Forelimb muscle (tissue), 1 donor: ENCODE measurements at places on chromosomes 5 and 9. TPM values are rescaled to one million over a fixed set of nuclear protein-coding genes. Genes with fewer than 3 reads are reported as not detected.

The PRSS3 gene
- polyA plus RNA-seq, result not detected

DNA sequence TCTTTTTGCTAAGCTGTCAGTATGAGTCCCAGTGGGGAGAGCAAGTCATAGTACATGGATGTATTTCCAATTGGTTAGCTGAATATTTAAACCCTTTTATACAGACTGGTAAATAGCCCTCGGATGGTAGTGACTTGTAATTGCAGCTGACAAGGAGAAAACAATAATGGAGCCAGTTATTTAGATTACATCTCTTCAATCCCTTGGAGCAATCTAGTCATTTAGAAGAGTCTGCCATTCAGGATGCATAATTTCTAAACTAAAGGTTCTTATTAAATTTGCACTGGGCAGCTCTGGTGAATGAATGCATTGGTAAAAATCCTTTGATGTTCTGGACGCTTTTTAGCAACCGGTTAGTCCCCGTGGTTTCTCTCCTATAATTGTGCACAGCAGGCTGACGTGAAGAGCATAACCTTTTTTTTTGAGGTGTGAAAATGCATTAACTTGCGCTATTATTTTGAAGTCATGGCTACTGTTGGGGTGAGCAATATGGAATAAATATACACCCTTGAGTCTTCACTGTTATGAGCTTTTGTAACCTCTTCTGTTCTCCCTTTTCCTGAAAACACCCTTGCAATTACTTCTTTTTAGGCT lies 158.6 kb upstream of the CD180 start:
- DNase-seq, result no peak

The CDH10 gene
- polyA plus RNA-seq, result 0.29 TPM

GRCh38 chr5:139752506-139753473 lies 42.8 kb upstream of the PSD2 start:
- no peak for DNase-seq

- no peak for DNase-seq
Observed at GRCh38 chr5:127832067-127832466, 128.9 kb downstream of the CCDC192 start.

- DNase-seq, result no peak
Observed at GRCh38 chr5:170333161-170333910, 35.8 kb upstream of the LCP2 start.

- DNase-seq, result no peak
Observed at GRCh38 chr5:94748212-94748611, 129.7 kb downstream of the SLF1 start.

DNA sequence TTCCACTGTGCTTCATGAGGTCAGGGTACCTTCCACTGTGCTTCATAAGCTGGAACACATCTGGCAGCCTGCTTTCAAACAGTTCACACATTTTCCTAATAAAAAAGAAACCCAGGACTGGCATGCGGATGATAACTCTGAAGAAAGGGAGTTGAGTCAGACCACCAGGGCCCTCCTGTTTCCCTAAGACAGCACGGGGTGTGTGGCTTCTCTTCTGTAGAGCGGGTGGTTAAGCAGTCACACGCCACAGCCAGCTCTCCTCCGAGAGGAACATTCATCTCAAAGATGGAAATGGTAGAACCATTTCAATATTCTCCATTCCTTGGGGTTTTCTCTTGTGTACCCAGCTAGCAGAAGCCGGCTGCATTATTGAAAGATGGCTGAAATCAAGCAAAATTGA lies 128.1 kb upstream of the LMX1B start:
- no peak for DNase-seq

DNA sequence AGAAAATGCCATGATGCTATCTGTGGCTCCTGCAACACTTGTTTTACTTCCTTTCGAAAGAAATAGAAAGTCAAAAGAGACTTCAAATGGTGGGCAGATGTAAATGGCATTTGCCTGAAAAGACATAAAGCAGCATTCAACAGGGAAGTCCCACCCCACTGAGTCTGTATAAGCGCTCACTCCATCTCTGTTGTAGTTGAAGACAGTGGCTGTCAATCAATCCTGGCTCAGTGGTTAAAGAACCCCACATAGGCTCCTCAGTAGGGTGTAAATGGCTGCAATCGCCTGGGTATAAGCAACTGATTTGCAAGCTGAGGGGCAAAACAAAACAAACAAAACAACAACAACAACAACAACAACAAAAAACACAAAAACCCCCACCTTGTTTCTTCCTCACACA lies 158.7 kb downstream of the EFNA5 start:
- no peak for DNase-seq

DNA sequence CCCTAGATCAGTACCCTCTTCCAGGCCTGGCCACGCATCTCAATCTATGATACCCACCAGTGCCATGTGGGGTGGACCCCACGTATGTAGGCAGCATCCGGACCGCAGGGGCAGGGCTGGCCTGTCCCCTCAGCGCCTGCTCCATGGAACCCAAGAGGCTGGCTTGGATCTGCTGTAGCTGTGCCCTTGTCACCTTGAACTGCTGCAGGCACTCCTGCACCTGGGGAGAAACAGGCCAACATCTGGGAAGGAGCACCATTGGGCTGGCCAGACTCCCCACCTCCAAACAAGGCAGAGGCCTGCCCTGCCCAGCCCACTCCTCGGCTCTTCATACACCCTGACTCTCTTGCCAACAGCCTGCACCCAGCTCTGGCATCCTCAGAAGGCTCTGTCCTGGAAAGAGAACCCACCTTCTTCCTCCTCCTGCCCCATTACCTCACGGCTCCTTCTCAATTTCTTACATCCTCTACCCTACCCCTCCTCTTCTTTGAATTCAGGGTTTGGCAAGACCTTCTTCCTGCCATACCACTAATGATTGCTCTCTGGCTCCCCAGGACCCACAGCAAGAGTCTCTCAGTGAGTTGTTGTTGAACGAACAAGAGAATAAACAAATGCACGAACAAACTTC lies 7.7 kb downstream of the HK3 start:
- no peak for DNase-seq

The EIF4EBP3 gene
- 8.8 TPM for polyA plus RNA-seq

- no peak for DNase-seq
Observed at GRCh38 chr5:122022966-122023365, 55.1 kb downstream of the LOX start.

GRCh38 chr5:36698031-36698430 lies 91.6 kb downstream of the SLC1A3 start:
- DNase-seq, result no peak

- DNase-seq, result no peak
Observed at GRCh38 chr5:33588654-33589372, 148.0 kb downstream of the TARS1 start.

The TMEM8B gene
- polyA plus RNA-seq, result 20.3 TPM

GRCh38 chr9:33227741-33228140 lies 12.2 kb upstream of the SPINK4 start:
- DNase-seq, result no peak

- no peak for DNase-seq
Observed at GRCh38 chr5:134038138-134038537, 33.4 kb upstream of the VDAC1 start.
